CD4-positive, alpha-beta T cell treated with Interleukin-6 for 4 hours (primary cell): ENCODE measurements at places on chromosomes 11 and 22.

DNA sequence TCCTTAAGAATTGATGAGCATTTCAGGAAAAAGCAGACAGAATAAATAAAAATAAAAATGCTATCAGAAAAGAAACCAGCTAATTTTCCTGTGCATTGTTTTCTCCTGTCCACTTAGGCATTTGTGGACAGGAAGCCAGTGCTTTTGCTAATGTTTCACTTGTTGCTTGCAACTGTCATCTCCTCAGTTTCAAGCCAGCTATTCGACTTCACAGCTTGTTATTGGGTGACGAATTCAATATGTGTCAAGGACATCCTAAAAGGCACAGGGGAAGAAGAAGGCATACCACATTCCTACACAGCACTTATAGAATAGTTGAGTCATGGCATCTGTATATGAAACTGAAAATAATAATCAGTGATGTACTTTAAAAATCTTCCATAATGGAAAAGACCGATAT, 530.6 kb upstream of the KIRREL3 start:
- no peak for DNase-seq

- DNase-seq = no peak
Measured at GRCh38 chr11:24664399-24664798, 167.5 kb downstream of the LUZP2 start.

GRCh38 chr11:76327202-76327601, 53.7 kb downstream of the THAP12 start:
- no peak for DNase-seq

DNA sequence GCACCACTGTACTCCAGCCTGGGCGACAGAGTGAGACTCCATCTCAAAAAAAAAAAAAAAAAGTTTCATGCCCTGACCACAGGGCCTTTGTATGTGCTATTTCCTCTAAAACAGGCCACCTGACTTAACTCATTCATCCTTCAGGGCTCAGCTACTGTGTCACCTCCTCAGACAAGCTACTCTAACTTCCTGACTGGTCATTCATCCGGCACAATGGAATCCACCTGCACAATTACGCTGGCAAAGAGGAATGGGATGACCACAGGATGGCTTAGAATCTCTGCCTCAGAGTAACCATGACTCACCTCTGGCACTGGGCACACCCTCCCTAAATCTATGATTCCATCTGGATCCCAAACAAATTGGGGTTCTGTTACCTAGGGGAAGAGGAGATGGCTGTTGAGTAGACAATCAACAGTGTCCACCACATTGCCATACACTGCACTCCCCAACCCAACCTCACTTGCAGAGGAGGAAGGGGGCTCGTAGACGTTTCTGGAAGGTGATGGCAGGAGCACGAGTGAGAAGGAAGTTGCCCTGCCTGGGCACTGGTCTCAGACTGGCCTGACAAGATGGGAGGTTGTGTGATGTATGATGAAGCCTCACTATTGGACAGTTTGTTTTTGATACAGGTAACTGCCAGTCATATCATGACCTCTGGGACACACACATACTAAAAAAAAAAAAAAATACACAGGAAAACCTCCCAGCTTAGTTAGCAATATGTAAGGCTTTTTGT, 22.8 kb upstream of the HMOX1 start:
- DNase-seq = no peak

- DNase-seq = no peak
Measured at GRCh38 chr11:45471266-45471665, 185.1 kb upstream of the SYT13 start.

- no peak for DNase-seq
Measured at GRCh38 chr22:44383064-44383575, 70.4 kb upstream of the SHISAL1 start.

DNA sequence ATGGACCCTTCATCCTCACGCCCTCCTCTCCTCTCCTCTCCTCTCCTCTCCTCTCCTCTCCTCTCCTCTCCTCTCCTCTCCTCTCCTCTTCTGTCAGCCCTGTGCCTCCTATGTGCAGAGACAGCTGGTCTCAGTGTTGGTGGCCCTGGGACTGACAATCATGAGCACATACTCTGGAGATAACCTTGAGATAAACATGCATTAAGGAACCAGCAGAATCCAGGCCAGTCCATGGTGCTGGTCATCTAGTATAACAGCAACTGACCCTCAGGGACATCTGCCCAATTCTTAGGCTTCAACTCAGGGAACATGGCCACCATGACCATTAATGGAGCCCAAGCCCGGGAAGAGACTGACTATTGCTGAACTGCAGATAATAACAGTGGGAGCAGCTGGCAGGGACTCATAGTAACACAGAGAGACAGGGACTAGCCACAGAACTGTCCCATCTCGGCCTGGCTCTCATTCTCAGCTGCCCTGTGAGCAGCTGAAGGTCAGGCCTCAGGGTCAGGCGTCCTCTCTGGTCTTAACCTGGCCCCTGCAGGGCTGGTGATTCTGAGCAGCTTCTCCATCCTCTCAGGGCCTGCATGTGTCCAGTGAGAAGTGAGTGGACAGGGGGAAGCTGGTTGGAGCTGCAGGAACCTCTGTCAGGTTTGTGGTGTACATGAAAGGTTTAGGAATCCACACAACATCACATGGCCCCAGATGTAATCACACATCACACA, 45.4 kb downstream of the GGTLC2 start:
- no peak for DNase-seq

- DNase-seq = no peak
Measured at GRCh38 chr11:68584991-68585524, 99.3 kb upstream of the GAL start.

GRCh38 chr11:35549787-35550186, 24.4 kb upstream of the PAMR1 start:
- no peak for DNase-seq

DNA sequence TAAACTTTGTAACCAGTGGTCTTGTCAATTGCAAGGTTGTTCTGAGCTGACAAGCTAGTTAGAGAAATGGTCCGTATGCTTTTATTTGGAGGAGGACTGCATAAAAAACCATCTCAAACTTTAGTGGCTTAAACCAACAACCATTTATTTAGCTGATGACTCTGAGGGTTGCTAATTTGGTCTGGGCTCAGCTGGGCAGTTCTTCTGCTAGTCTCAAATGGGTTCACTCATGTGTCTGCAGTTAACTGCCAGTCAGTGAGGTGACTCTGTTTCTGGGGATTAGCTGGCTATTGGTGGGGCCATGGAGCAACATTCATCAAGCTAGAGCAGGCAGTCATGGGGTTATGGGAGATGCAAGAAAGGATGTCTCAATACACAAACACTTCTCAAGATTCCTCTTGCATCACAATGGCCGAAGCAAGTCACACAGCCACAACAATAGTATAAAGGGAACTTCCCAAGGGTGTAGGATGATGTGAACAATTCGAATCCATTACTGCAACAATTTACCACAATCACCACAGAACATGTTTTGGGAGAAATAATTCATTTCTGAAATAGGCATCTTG, 521.9 kb downstream of the INSC start:
- no peak for DNase-seq

- no peak for DNase-seq
Measured at GRCh38 chr22:31102441-31103081, 4.8 kb downstream of the SELENOM start.

- no peak for DNase-seq
Measured at GRCh38 chr22:36175892-36176291, 15.3 kb upstream of the APOL3 start.
